Thyroid gland (tissue), 4 donors: ENCODE measurements at places on chromosomes 13 and 19. TPM values are rescaled to one million over a fixed set of nuclear protein-coding genes. Genes with fewer than 3 reads are reported as not detected.

DNA sequence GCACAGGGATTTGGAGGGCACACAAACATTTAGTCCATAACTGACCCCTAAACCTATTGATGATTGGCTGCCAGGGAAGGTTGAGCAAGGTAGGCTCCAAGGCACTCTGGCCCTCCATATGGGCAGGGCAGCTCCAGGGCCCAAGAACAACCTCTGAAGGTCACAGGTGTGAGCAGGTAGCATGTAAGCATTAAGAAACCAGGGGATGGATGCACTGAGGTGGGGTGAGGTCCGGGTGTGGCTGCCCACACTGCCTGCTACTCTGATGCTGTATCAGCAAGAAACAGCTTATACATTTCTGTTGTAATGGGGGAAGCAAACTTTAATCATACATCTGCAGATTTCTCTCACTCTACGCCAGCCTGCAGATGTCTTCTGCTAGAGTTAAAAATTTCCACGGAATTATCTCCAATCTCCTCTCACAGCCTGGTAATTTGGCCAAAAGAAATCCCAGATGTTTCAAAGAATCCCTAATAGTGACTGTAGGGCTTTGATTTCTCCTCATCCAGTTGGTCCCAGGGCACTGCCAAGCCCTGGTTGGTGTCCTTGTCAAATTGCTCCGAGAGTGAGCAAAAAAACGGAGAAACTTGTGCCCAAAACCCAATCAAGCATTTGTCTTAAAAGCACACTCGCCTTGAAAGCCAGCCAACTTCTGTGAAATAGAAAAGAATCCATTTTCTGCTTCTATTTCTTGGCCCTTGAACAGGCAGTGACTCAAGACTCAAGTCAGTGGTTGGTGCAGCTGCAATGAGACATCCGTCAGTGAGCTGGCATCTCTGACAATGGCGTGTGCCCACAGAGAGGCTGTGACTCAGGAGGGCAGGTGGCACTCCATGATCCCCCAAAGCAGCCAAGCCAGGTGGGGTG is 72.5 kb upstream of the MRI1 start:
- H3K4me1 ChIP-seq = peaks cover 8% of the 10 kb centered on the region
- H3K27ac ChIP-seq = peak overlapping the region; percentile 64
- no peaks in the 10 kb centered on the region for H3K27me3 ChIP-seq
- H3K36me3 ChIP-seq = no peaks in the 10 kb centered on the region
- no peak overlapping the region for H3K4me3 ChIP-seq

- H3K4me1 ChIP-seq = no peaks in the 10 kb centered on the region
- DNase-seq = no peak
- no peaks in the 10 kb centered on the region for H3K27me3 ChIP-seq
- no peaks in the 10 kb centered on the region for H3K36me3 ChIP-seq
These were observed 82.6 kb downstream of the KATNAL1 start for GRCh38 chr13:30224732-30225131.

Gene ZNF91
- total RNA-seq = 134 TPM

Gene GNG7
- 4.5 TPM for total RNA-seq
